ENCODE measurements at places on chromosomes 7 and 10.

GRCh38 chr10:10730471-10731043, 287.1 kb upstream of the CELF2 start:
- no peak for DNase-seq

DNA sequence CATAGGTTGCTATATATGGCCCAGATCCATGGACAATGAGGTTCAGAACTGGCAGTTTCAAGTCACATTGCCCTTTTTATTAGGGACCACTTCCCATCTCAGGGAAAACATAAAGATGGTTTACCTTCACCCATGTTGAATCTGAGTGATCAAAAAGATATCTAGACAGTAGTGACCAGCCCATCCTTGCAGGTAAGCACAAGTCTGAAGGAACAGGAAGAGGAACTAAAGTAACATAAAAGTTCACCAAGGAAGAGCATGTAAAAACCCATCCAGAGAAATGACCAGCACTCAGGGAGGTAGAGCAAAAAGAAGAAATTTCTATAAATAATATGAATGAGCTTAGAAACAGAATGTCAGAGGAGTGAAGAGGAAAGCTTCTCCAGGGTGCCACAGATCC, 382.5 kb downstream of the PARD3 start:
- no peak for DNase-seq

DNA sequence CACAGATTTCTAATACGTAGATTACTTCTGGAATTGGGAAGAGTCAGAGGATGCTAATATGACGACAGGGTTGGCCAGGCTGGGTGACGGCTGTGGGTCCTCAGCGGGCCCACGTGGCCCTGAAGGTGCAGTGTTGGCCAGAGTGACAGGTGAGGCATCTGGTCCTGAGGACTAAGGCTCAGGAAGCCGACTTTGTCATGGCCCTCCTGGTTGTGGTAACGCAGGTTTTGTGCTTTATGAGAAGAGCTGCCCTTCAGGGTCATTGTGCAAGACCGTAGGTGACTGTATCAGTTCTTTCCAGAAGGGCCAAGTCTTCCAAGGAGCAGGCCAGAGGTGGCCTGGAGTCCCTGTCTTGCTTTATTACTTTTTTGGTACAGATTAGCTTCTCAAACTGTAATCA, 2.5 kb downstream of the EIF3B start:
- no peak for DNase-seq

DNA sequence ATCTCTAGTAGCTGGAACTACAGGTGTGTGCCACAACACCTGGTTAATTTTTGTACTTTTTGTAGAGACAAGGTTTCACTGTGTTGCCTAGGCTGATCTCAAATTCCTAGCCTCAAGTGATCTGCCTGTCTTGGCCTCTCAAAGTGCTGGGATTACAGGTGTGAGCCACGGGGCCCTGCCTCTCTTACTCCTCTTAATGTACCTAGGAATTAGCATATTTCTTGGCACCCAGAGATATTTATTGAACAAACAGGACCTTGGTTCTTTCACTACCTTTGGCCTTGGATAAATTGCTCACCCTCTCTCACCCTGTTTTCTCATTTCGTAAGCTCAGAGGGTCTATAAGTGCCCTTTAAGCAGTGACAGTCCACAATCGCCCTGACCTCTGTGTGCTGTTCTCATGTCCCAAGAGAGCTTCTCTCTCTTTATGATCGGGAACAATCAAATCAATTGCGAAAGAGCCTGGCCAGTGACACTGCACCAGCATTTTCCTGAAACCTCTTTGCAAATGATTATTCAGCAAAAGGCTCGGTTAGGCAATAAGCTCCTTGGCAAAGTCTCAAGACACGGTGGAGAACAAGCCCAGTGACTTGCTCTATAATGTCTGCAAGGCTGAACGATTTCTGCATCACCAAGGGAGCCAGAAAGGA, 117.7 kb downstream of the APBB1IP start:
- no peak for DNase-seq

DNA sequence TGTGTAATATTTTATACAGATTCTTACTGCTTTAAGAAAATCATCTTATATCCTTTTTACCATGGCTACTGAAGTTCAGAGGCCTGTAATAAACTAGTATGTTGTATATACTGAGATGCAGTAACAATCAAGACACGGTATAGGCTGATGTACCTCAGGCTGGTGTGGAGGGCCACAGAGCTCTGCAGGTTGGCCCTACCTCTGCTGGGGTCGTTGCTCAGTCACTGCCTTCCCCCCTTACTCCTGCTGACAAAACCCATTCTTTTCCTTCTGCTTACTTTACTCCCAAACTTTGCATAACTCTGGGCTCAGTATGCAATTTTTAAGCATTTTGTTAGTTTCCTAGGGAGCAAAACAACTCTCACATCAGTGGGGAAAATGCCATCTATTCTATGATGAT, 200.1 kb upstream of the FOXP2 start:
- no peak for DNase-seq

DNA sequence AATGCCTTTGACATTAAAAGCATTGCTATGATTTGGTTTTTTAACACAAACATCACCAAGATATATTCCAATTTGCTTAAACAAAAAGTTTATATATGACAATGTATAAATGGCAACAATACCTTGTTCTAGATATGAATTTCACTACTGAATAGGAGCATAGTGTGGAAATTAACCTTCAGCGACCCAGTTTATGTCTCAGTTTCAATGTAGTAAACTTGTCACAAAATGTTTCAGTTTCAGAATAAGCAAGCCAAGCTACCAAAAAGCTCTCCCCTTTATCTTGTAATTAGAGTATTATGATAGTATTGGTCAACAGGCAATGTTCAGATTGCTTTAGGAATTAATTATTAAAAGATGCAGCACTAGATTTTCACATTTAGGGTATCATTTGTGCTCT, 99.6 kb upstream of the PCDH15 start:
- DNase-seq, result no peak
